ENCODE measurements at places on chromosomes 7 and 10.

DNA sequence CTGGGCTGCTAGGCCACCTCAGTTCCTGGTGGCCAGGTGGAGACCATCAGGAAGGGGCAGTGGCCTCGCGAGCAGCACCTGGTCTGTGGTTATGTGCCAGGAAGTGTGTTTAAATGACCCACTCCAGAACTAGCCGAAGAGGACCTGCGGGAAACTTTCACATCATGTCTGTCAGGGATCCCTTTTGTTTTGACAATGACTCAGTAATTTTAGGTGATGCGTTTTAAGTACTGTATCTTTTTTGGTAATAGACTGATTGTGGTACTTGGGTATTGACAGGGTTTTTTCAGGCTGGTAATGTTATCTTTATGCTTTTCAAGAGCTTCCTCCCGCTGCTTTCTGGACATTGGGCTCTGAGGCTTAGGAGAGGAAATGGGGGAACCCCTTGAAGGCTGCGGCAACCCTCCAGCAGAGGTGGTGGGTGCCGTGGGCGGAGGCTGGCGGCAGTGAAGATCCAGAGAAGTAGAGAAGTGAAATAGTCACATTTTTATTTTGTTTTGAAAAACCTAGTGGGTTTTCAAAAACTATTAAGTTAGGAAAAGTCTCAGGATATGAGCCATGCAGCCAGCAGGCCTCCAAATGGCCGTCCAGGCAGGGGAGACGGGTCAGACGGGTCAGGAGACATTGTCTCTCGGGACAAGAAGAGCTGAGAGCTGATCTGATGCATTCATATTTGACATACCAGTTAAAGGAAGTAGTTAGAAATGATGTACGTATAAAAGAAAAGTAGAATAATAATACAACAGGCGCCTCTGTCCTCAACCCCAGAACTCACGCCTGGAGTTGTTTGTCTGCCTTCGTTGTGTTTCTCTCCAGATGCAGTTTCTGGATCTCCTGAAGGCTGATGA, 27.7 kb downstream of the PPP2R2D start:
- peak; percentile 60 for DNase-seq

DNA sequence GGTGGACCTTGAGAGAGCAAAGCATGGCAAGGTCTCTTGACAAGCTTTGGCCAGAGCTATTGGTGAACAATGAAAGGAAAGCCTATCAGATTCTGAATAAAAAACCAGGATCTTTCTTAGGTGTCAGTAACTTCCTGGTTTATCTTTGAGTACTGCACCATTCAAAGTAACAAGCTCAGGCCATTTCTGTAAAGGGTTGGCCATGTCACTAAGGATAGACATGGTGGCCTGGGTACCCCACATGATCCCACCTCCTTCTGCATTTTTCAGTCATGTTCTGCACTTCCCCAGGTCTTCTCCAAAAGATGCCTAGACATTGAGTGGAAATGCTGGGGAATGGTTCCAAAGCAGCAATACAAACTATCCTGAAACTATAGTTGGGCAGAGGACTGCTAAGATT, 242.0 kb downstream of the ARHGAP12 start:
- no peak for DNase-seq

DNA sequence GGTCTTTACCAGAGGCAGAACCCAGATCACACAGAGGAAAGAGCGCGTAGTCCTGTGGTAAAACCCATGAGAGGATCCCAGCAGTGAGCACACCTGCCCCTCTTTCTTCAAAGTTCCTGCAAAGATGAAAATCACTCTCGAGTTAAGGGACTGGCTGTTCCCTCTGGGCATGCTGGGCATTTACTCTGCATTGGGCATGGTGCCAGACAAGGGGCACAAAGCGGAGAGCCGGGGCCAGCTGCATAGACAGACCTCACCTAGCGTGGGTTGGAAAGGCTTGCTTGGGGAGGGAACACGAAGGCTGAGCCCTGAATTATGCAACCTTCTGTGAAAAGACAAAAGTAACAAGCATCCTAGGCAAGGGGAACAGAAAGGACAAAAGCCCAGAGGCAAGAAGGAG, 120.0 kb upstream of the TCERG1L start:
- no peak for DNase-seq

DNA sequence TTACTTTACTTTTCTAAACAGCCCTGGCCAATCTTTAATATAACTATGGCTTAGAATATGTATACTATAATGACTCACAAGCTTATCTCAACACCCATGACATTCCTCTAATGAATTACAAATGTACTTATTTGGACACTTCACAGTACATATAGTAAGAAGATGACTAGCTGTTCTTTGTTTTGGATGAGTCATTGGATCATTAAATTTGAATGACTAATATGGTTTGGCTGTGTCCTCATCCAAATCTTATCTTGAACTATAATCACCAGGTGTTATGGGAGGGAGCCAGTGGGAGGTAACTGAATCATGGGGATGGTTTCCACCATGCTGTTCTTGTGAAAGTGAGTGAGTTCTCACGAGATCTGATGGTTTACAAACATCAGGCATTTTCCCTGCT, 807.5 kb upstream of the SORCS1 start:
- DNase-seq = no peak

DNA sequence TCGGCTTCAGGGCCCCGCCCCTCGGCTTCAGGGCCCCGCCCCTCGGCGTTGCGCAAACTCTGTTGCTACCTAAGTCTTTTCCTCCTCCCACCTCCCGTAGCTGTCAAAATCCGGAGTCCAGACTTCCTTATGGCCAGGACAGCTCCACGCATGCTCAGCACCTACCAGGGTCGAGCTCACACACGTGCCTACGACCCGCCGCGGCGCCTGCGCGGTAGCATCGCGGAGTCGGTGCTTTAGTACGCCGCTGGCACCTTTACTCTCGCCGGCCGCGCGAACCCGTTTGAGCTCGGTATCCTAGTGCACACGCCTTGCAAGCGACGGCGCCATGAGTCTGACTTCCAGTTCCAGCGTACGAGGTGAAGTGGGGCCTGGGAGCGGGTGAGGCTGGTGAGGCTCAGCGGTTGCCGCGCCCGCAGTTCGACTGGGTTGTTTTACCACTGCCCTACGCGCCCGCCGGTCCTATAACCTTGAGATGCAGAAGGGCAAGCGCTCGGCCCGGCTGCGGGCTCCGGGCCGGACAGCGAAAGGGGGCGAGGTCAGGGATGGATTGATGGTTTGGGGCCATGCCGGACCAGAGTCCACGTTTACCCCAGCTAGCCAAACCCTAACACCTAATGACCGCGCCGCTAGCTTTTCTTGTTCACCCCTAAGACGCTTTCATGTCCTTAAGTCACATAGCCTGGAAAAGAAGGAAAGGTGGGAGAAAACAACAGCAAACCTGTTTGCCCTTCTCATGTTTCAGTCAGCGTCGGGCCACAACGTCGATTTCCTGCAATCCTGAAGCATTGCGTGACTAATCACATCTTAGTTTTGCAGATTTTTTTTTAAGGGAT, at the start of gene CISD1:
Gene CISD1, plus strand, starts transcription at position 217 of the 836 bp plus-strand sequence. Its CDS starts 112 bp downstream, at position 329.
- peak; percentile 92 for DNase-seq

DNA sequence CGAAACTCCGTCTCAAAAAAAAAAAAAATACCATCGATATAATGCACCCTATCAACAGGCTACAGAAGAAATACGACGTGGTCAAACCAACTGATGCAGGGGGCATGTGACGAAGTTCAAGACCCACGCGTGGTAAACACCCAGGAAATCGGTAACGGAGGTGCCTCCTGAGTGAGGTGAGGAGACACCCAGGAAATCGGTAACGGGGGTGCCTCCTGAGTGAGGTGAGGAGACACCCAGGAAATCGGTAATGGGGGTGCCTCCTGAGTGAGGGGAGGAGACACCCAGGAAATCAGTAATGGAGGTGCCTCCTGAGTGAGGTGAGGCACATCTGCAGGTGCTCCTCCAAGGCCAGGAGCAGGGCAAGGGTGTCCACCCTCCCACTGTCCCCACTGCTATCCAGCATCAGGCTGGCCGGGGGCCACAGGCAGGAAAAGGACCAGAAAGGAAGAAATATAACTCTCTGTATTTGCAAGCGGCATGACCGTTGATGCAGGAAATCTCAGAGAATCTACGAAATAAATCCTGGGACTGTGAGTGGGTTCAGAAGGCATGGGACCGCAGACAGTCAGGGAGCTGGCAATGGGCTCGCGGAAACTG, 10.7 kb upstream of the GPR146 start:
- DNase-seq = no peak

- no peak for DNase-seq
Observed at GRCh38 chr10:114925587-114926586, 12.1 kb upstream of the TRUB1 start.

DNA sequence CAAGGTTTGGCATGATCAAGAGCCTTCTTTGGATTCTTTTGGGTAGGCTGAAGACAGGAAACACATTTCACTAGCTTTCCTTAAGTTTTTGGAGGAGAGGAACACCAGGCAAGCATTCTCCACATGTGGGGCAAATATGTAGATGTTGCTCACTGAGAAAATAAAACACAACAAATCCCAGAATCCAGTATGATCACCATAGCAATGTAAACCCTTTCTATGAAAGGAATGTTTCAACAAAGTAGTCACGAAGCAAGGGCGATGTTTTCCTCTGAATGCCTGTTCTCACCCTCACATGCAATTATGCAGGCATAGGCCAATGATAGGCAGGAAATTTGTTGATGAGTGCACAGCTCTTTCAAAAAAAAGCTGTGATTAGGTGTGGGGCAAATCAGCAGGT, 20.5 kb upstream of the CEP41 start:
- no peak for DNase-seq

- DNase-seq = no peak
Observed at GRCh38 chr10:17213646-17214349, 12.3 kb upstream of the TRDMT1 start.

- no peak for DNase-seq
Observed at GRCh38 chr7:21128062-21128817, 299.6 kb upstream of the SP4 start.

DNA sequence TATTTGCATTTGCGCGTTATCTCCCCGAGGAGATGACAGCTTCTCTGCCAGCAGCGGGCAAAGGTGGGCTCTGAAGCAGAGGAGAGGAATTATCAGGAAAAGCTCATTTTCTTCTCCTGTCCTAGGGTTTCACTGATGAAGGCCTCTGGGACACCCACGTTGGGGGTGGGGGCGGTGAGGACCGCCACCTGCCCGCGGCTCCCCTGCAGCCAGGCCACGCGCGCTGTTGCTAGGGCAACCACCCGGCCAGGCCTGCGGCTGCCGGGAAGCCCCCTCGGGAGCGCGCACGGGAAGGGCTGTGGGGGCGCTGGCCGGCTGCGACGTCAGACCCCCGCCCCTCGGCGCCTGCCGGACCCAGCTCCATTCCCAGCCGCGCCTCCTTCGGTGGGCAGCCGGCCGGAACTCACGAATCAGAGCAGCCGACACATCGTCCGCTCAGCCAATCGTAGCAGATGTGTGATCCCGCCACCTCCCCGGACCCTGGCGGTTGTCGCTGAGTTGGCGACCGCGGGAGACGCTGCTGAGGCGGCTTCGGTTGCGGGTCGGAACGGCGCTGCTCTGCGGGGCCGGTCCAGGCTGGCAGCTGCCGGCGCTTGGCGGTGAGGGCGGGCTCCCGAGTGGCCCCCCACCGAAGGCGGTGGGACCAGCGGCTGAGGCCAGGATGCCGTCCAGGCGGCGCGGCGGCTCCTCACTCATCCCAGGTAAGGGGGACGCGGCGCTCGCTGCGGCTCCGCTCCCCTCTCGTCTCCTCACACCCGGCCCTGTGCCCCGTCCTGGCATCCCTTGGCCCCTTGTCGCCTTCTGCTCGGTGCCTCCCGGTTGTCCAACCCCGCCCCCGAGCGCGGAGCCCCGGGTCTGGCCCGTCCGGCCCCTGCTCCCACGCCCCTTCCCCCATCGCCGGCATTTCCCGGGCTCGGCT, at the start of gene TPST1:
Gene TPST1, plus strand, starts transcription at position 513 of the 919 bp plus-strand sequence. CDS start 35,092 bp downstream, outside the sequence.
- DNase-seq = peak; percentile 79

DNA sequence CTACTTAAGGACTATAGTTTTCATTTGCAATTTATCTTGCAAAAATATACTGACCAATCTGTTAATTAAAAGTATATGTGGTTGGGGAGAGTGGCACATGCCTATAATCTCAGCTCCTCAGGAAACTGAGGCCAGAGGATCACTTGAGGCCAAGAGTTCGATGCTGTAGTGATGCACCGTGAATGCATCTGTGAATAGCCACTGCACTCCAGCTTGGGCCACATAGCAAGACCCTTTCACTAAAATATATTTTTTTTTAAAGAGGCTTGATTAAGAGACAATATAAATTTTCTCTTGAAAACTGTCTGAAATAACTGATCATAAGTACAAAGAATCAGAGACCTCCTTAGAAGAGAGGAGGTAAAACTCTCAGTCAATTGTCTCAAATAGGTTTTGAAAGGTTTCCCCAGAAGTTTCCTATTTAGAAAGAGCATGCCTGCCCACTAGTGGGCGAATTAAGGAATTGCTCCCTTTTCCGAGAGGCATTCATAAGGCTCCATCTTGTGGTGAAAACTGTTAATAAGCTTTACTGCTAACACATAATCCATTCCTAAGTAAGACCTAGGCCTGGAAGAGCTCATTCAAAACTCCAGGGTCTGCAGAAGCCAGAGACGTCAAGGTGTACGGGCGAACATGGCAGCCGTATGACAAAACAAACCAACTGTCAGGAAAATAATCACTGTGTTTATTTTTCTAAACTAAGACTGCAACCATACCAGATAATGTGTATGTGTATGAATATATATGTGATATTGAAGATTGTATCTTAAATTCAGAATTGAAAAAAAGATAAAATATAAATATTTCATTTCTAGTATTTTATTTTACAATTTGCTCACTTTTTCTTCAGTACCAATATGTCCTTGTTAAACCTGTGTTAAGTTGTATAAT, 6.8 kb upstream of the TAS2R40 start:
- peak; percentile 32 for DNase-seq

DNA sequence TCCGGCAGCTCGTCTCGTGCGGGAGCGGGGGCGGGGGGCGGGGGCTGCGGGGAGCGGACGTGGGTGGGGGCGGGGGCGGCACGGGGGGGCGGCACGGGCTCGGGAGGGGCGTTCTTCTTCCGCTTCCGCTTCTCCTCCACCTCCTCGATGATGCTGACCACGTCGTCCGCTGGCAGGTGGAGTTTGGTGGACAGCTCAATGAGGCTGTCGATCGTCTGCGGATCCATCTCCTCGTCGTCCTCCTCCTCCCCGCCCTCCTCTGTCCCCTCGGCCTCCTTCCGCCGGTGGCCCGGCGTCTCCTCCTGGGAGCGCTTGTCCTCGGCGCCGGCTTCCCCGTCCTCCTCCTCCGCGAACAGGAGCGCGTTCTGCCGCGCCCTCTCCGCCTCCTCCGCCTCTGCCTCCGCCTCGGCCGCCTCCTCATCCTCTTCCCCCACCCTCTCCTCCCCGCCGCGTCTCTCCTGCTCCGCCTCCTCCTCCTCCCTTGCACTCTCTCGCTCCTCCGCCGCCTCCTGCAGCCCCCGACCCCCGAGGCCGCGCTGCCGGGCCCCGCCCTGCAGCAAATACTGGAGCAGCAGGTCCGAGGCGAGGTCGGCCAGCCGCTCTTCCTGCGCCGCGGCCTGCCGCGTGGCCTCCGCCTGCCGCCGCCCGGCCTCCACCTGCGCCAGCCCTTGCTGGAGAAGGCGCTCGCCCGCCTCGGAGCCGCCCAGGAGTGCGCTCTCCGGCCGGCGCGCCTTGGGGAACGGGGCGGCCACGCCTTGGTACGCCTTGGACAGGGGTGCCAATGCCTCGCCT, 1.9 kb downstream of the VGF start:
- DNase-seq = no peak

- no peak for DNase-seq
Observed at GRCh38 chr7:69429911-69430383, 168.3 kb upstream of the AUTS2 start.

Measured in stimulated activated CD4-positive, alpha-beta T cell treated with anti-CD3 and anti-CD28 coated beads, Interleukin-4, amount 100 ng/mL, for 1 hour (primary cell).